ENCODE measurements at places on chromosomes 3 and 15. TPM values are rescaled to one million over a fixed set of nuclear protein-coding genes. Genes with fewer than 3 reads are reported as not detected.

DNA sequence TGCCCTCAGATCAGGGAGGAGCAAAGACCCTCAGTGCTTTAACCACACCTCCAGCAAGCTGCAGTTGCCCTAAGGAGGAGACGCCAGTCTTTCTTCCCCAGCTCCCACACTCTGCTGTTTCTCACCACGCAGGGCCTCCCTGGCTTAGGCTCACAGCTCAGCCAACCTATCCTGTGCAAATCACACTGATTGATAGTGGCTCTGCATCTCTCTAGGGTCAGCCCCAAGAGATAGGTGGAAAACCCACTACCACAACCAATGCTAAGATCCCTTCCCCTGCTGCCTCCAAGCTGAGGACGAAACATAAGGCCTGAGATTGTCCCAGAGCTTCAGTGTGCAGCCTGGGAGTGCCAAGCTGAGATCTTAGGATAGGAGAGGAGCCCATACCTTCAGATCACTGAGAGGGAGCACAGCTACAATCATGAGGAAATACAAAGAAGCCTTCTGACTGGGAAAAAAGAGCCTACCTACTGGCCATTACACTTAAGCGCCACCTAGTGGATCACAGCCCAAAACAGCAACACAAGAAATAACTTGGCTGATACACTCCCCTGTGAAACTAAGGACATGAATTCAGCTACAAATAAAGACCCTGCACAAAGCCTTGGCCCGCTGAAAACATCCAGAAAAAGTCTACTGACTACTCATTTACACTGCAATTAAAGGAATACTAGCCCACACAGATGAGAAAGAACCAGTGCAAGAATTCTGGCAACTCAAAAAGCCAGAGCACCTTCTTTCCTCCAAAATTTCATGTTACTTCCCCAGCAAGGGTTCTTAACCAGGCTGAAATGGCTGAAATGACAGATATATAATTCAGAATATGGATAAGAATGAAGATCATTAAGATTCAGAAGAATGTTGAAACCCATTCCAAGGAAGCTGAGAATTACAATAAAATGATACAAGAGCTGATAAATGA lies 271.5 kb upstream of the DCBLD2 start:
- peak; percentile 84 for DNase-seq
- peaks cover 30% of the 10 kb centered on the region for H3K36me3 ChIP-seq
- peak overlapping the region; percentile 11 for H3K27ac ChIP-seq

DNA sequence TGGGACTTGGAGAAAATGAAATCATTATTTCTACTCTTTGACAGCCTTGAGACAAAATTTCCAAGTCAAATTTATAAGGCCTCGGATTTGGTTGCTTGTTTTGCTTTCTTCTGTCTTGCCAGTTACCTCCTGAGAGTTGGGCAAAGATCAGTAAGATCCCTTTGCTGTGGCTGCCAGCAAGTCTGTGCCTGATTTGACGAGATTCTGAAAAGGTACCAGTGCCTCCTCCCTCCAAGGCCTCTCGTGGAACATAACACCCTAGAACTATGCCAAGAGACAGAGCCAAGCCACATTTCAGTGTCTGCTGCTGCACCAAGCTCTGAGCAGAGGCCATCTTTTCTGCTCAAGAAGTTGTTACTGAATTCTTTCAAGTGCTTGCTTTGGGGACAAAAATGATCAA lies 61.0 kb downstream of the GTPBP8 start:
- no peak overlapping the region for H3K4me3 ChIP-seq
- H3K27ac ChIP-seq, result no peak overlapping the region
- no peak for DNase-seq
- H3K36me3 ChIP-seq, result no peaks in the 10 kb centered on the region

GRCh38 chr3:84974347-84974746 lies 15.6 kb downstream of the CADM2 start:
- no peak overlapping the region for H3K27ac ChIP-seq
- H3K36me3 ChIP-seq, result no peaks in the 10 kb centered on the region
- no peaks in the 10 kb centered on the region for H3K4me1 ChIP-seq
- no peak overlapping the region for H3K4me3 ChIP-seq
- peaks cover 6% of the 10 kb centered on the region for H3K27me3 ChIP-seq

DNA sequence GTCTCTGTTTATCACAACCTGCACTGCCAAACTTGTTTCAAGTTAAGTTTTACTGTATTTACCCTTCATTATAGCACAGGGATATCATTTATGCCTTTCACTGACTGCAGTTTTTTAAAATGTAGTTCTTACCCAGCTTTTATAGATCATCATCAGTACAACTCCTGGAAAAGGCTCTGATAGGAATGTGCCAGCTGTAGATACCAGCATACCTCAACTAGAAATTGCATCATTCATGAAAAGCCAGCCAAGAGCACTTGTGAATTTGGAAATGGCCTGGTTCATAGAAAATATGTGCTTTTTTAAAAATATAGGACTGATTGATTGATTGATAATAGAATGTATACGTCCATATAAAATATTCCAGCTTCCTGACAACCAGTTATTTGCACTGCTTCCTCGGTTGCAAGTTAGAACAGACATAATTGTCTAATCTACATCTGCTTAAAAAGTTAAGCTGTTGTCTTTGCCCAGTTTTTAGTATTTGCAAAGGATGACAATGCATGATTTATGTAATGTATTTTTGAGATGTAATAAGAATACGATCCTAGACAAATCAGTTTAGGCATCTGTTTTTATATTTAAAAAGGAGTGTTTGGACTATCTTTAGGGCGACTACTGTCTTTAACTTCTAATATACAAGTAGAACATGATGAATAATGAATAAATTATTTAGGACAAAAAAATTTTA lies 58.5 kb downstream of the DCUN1D1 start:
- H3K27ac ChIP-seq, result no peak overlapping the region
- H3K27me3 ChIP-seq, result no peaks in the 10 kb centered on the region
- peaks cover 13% of the 10 kb centered on the region for H3K36me3 ChIP-seq
- H3K4me3 ChIP-seq, result no peak overlapping the region
- H3K4me1 ChIP-seq, result peaks cover 2% of the 10 kb centered on the region

DNA sequence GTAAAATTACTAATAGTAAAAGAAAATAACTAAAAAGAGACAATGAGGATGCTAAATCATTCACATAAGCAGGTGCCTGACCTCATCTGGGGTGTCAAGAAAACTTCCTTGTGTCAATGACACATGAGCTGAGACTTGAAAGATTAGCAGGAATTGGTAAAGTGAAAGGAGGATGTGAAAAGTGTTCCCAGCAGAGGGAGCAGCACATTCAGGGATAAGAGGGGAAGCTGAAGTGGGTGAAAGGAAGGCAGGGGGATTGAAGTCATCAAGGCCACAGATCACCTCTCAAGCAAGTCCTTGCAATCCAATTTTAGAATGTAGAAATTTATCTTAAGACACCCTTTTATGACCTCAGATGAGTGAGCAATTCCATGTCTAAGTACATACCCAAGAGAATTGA lies 60.2 kb upstream of the ACP3 start:
- H3K4me3 ChIP-seq, result no peak overlapping the region
- DNase-seq, result no peak
- H3K27ac ChIP-seq, result no peak overlapping the region
- peaks cover 19% of the 10 kb centered on the region for H3K27me3 ChIP-seq
- H3K4me1 ChIP-seq, result no peaks in the 10 kb centered on the region

DNA sequence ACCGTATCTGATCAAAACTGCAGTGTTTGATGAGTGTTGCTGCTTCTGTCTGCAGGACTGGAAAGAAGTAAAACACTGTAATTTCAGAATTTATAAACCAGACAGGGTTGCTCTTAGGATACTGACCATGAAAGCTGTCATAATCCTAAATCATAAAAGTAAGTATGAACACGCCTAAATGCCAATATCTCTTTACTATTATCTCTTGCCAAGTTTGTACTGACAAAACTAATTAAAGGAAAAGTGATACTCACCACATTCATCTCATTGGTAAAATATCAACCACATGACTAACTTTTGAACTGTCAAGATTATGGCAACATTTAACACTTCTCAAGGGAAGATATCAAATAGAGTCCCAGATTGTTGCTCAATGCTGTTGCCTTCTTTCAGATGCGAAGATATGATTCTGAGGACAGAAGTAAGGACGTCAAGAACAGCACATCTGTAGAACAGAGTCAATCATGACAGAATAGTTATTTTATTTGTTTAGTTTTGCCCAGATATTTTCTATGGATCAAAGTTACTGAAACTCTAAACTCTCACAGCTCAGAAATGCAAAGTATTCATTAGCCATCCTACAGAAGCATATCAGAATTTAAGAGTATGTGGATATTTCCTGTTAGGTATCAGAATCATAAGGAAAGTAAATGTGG lies 61.4 kb upstream of the COL8A1 start:
- H3K4me3 ChIP-seq, result no peak overlapping the region
- peaks cover 8% of the 10 kb centered on the region for H3K36me3 ChIP-seq
- H3K27ac ChIP-seq, result no peak overlapping the region
- no peak for DNase-seq

- no peaks in the 10 kb centered on the region for H3K36me3 ChIP-seq
- H3K4me3 ChIP-seq, result no peak overlapping the region
- no peak overlapping the region for H3K27ac ChIP-seq
- H3K27me3 ChIP-seq, result no peaks in the 10 kb centered on the region
- no peak for DNase-seq
- H3K4me1 ChIP-seq, result peaks cover 4% of the 10 kb centered on the region
Observed at GRCh38 chr3:78785004-78785403, 982.8 kb downstream of the ROBO1 start.

DNA sequence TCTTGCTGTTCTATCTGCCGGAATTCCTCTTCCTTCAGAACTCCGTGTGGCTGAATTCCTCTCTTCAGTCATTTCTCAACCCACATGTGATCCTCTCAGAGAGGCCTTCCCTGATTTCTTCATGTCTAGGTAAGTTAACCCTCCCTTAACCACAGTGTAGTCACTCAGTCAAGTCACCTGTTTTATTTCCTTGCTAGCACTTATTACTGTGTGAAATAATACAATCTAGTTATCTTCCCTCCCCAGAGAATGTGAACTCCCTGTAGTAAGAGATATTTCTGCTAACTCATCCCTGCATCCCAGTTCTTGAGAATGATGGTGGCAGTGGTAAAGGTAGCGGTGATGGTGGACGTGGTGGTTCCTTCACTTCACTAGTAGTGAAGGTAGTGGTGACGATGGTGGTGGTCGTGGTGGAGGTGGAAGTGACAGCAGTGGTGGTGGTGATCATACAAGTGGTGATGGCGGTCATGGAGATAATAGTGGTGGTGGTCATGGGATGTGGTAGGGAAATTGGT lies 33.3 kb downstream of the COL6A5 start:
- H3K4me3 ChIP-seq, result no peak overlapping the region
- H3K27me3 ChIP-seq, result no peaks in the 10 kb centered on the region

DNA sequence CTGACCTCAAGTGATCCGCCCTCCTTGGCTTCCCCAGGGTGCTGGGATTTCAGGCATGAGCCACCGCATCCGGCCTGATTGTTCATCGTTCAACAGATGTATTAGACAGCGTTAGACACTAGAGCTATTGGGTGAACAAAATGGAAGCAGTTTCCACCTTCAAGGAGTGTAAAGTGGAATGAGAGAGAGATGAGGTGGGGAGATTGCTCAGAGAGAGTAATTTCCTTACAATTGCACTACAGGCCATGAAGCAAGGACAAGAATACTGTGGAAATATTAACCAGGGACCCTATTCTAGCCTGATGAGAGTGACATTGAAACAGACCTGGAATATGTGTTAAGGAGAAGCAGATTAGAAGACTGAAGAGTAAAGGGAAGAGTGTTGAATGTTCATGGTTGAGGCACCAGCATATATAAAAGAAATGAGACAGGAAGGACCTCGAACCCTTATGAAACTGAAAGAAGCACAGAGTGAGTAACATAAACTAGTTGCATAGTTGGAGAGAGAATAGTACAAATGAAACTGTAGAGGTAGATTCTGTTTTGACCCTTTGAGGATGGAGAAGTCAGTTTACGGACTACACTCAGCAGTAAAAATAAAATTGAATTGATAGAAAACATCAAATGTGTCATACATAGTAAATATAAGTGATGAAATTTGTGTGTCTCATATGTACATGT lies 7.2 kb downstream of the RTF1 start:
- peaks cover 19% of the 10 kb centered on the region for H3K4me1 ChIP-seq
- no peak for DNase-seq
- H3K27me3 ChIP-seq, result no peaks in the 10 kb centered on the region
- H3K36me3 ChIP-seq, result peaks cover 3% of the 10 kb centered on the region

GRCh38 chr3:4977001-4977852 lies 2.0 kb upstream of the BHLHE40 start:
- peaks cover 36% of the 10 kb centered on the region for H3K4me1 ChIP-seq
- peak overlapping the region; percentile 92 for H3K4me3 ChIP-seq
- DNase-seq, result no peak

GRCh38 chr15:99423186-99424130 lies 142.3 kb upstream of the MEF2A start:
- H3K27ac ChIP-seq, result no peak overlapping the region
- peaks cover 46% of the 10 kb centered on the region for H3K4me1 ChIP-seq
- H3K27me3 ChIP-seq, result no peaks in the 10 kb centered on the region
- peaks cover 2% of the 10 kb centered on the region for H3K36me3 ChIP-seq

- H3K27me3 ChIP-seq, result peaks cover 7% of the 10 kb centered on the region
- no peaks in the 10 kb centered on the region for H3K4me1 ChIP-seq
- DNase-seq, result no peak
- no peaks in the 10 kb centered on the region for H3K36me3 ChIP-seq
- H3K27ac ChIP-seq, result no peak overlapping the region
Observed at GRCh38 chr15:37576952-37577351, 357.5 kb upstream of the TMCO5A start.

GRCh38 chr3:38150780-38151528 lies 12.5 kb downstream of the MYD88 start:
- no peak overlapping the region for H3K27ac ChIP-seq
- H3K4me1 ChIP-seq, result no peaks in the 10 kb centered on the region
- H3K27me3 ChIP-seq, result peaks cover 3% of the 10 kb centered on the region
- no peak overlapping the region for H3K4me3 ChIP-seq
- H3K36me3 ChIP-seq, result peaks cover 2% of the 10 kb centered on the region

GRCh38 chr15:92243227-92243626 lies 150.5 kb upstream of the ST8SIA2 start:
- H3K36me3 ChIP-seq, result no peaks in the 10 kb centered on the region
- no peaks in the 10 kb centered on the region for H3K27me3 ChIP-seq
- no peaks in the 10 kb centered on the region for H3K4me1 ChIP-seq
- H3K27ac ChIP-seq, result no peak overlapping the region
- H3K4me3 ChIP-seq, result no peak overlapping the region

- DNase-seq, result no peak
- peaks cover 14% of the 10 kb centered on the region for H3K4me1 ChIP-seq
- no peak overlapping the region for H3K27ac ChIP-seq
Observed at GRCh38 chr3:115648559-115648958, 25.2 kb downstream of the GAP43 start.

Gene LYZL4
- total RNA-seq, result not detected

Gene TUSC7
- total RNA-seq, result not detected

Gene TM4SF4
- total RNA-seq, result not detected

Gene LAMB2
- 811 TPM for total RNA-seq

Gene ARNT2
- 68.1 TPM for total RNA-seq

Gene IL12A
- not detected for total RNA-seq

Gene XYLB
- 8.5 TPM for total RNA-seq

Gene DIPK2A
- 52.1 TPM for total RNA-seq

Gene LRRC2
- total RNA-seq, result 1.2 TPM

Gene LIPC
- total RNA-seq, result not detected

Gene GPR87
- total RNA-seq, result not detected

Gene CLPX
- total RNA-seq, result 62.8 TPM
